ENCODE measurements at places on chromosomes 4 and X.

- no peak for DNase-seq
Observed at GRCh38 chr4:6448476-6449170, 23.8 kb downstream of the PPP2R2C start.

DNA sequence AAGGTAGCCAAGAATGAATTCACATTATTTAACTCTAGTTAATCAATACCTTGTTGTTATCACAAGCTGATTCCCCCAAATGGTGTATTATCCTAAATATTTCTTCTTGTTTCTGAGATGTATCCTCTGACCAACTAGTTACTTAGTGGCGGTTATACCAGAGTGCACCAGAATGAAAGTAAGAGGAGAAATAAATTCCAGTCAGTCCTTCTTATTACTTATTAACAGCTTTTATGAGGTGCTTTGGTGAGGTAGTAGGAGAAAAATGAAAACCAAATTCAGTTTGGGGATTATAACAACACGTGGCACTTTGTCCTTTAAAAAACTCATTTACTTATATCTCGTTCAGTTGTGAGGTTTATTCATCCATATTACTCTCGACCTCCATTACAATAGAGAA is 101.9 kb downstream of the AMMECR1 start:
- DNase-seq, result no peak

GRCh38 chrX:69060631-69061408 is 104.4 kb downstream of the PJA1 start:
- DNase-seq, result peak; percentile 4

DNA sequence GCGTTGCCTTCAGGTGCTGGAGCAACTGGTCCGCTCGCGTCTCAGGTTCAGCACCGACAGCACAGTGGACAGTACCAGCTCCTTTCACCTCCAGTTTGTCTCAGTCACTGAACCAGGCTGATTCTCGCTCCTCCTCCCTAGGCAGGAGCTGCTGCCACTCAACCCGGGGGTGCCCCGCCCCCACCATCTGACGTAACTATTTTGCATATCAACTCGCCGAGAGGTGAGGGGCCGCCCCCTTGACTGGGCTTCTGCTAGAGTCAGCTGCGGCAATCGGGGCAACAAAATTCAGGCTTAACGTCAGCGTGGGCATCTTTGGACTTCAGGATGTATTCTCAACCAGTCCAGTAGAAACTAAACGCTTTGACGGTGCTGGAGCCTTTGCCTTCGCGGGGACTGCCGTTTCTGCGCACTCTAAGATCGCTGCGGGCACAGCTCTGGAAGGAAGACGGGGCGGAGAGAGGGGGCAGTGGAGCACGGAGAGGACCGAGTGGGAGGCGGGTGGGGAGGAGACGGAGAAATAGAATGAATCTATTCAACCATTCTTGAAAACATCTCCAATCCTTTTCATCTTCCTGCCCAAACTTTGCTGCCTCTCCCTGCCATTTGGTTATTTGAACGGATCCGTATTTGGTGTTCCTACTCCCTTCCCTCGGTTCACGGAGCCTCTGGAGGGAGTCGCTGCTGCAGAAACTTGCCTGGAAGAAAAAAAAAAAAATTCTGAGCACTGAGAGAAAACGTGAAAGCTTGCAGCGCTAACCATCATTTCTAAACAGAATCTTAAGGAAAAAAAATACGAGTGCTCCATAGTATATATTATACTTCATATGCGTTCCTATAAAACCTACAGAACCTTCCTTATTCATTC is at the start of gene FSTL5:
FSTL5 (minus strand) TSS at position 109 of the 868 bp plus-strand sequence. CDS start 52,604 bp downstream, outside the sequence.
- DNase-seq, result peak; percentile 81

- DNase-seq, result no peak
Observed at GRCh38 chr4:109111031-109111430, 191.4 kb downstream of the COL25A1 start.

DNA sequence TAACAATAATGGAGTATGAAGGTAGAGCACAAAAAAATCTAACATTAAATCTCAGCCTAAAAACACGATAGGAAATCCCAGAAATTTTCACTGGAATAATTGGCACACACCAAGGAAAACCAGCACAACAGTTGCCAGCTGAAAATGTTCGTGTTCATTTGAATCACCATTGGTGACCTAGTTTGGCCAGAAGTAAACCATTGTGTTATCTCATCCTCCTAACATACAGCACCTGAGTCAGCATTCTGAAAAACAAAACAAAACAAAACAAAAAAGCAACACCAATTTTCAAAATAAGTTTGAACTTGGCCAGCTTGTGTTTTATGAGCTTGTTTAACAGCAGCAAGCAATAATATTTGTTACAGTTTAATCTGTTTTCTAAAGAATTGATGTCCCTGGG is 41.1 kb downstream of the UCHL1 start:
- DNase-seq, result no peak

DNA sequence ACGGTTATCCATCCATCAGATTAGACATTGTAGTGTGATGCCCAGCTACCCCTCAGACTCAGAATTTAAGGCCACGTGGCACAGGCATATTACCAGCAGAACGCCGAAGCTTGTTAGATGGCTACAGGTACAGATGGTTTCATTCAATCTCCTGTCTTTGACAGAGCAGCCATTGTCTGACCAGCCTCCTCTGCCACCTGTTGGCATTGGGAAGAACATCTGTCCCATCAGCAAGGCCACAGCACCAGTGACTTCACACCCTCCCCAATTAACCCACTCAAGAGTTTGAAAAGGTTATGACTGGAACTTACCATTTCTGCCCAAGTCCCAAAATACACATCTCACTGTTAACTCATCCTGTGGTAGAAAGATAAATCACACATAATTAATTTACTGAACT is 22.0 kb upstream of the PHKA2 start:
- no peak for DNase-seq

GRCh38 chr4:40401631-40402030 is 66.5 kb downstream of the CHRNA9 start:
- no peak for DNase-seq

DNA sequence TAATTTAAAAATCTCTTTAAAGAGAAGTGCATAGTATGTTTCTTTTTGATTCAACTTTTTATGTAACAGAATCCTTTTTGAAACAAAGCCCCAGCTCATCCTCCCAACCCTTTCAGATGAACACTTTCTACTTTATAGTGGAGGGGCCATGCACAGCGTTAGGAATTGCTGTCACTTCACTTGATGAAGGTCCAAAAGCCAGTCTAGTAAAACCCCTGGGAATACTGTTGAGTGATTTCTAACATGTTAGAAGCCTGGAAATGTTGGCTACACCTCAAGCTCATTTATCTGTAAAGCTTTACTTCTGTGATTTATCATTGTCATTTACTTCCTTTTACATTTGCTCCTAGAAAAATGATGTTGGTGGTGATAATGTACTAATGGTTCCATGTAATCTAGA is 1608.9 kb upstream of the TENM3 start:
- no peak for DNase-seq

GRCh38 chr4:183321516-183321915 is 710 bp downstream of the CLDN24 start:
- DNase-seq, result no peak

GRCh38 chr4:133270021-133270570 is 121.0 kb downstream of the PCDH10 start:
- no peak for DNase-seq

Measured in HT1080 (cell line).